NCI-H345 (cell line): ENCODE measurements at places on chromosomes 7 and 10.

GRCh38 chr7:101236292-101236835 is 1.2 kb downstream of the CLDN15 start:
- no peak for DNase-seq

DNA sequence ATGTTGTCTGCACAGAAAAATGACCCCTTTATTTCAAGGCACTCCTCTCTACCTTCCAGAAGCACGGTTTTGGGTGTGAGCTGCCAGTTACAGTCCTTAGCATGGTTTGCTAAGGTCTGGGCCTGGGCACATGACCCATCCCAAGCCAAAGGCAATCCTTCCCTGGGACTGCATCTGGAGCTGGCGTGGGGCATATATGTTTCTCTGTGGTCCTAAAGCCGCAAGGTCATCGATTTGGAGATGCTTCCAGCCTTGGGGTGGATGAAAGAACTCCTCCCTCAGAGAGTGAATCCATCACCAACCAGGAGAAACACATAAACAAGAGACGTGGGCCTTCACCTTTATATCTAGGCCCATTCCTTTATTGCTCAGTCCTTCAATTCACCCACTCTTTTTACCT is 50.1 kb upstream of the IGFBP3 start:
- no peak for DNase-seq

DNA sequence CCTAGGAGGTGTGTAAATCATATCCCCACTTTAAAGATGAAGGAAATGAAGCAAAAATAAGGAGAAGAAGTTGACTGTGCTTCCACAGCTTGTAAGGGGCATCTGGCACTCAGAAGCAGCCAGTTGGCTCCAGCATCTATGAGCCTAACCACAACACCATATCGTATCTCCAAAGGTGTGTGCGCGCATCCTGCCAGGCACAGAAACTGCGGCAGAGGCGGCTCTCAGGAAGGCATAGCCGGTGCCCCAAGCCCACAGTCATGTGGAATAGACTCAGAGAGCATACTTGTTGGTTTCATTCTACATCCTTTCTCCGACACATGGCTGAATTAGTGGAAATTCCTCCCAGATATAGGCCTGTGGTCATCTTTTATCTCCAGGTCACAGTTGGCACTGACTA is 423.9 kb downstream of the CALN1 start:
- no peak for DNase-seq

GRCh38 chr7:155234950-155235789 is 62.5 kb upstream of the INSIG1 start:
- no peak for DNase-seq

GRCh38 chr7:38102507-38102906 is 75.5 kb upstream of the STARD3NL start:
- no peak for DNase-seq

GRCh38 chr10:29977171-29977570 is 82.2 kb downstream of the JCAD start:
- no peak for DNase-seq

DNA sequence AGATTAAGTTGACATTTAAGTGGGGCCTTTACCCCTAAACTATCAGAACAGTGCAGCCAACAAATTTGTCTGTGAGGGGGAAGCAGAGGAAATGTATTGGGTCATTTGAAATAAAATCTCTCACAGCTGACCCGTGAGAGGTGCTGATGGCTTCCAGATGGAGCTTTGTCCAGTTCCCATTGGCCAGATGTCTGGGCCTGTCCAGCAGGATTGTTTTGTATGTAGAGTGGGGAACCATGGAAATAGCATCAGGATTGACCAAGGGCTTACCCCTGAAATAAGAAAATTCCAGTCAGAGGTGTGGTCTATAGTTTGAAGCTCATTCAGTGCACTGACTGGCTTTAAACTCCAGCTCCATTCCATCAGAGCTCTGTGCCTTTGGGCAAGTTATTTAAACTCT is 50.6 kb downstream of the INHBA start:
- DNase-seq: no peak

DNA sequence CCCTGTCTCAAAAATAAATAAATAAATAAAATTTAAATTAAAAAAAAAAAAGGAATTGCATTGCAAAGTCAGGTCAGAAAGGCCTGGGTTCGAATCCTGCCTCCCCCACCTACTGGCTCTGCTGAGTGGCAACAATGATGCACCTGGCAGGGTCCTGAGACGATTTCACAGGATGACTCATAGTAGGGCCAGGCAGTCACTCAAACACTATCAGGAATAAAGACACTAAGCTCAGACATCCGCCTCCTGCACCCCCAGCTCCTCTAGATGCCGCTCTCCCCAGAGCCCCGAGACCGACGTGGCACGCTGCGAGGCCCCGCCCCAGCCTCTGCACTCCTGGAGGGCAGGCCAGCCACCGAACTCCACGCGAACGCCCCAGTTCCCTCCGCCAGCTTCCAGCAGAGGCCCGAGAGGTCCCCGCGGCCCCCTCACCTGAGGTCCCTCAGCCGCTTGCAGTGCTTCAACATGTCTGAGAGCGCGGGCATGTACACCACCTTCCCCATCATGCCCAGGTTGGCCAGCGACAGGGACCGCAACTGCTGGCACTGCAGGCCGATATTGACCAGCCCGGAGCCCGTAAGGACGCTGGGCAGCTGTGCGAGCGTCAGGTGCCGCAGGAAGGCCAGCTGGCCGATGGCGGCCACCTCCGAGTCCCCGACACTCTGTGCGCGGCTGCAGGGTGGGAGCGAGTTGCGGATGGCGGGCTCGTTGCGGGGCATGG is 76.6 kb upstream of the TNRC18 start:
- no peak for DNase-seq

DNA sequence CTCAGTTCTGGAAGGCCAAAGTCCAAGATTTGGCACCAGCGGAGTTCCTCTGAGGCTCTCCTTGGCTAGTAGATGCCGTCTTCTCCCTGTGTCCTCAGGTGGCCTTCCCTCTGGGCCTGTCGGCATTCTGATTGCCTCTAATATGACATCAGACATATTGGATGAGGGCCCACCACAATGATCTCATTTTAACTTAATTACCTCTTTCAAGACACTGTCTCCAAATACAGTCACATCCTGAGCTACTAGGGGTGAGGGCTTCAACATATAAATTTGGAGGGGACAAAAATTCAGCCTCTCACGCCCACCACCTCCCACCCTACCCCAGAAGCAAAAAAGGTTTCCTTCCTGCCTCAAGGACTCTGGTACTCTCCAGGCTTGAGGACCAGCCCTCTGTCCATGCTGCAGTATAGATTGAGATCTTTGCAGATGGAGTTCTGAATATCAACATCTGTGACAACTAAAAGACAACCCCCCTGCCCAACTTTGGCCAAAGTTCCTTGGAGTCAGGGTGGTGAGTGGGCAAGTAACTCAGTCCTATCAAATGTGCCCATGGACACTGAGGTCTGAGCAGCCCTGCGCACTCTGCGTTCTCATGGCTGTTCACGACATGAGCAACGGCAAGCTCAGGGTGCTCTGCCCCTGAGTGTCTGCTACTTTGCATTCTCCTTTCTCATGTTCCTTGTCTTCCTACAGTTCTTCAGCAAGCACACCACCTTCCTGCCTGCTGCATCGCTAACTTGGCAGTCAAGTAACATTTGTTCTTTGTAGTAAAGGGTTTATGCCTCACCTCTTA is 11.5 kb downstream of the TMEM176B start:
- no peak for DNase-seq

DNA sequence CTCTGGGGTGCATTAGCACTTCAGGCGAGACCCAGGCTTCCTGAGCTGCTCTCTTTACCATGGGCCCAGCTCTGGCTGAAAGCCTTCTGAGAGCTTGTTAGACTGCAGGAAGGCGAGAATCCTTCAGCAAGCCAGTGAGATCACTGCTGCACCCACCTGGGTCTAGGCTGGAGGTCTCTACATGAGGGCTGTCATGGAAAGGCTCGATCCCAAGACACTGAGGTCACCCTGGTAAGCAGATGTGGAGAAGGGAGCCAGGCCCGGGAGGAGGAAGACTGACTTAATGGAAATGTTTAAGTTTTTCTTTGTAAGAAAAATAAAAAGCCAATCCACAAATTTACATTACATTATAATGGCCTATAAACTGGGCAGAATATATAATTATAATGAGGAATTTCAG is 684.5 kb downstream of the TNS3 start:
- DNase-seq: no peak

- DNase-seq: peak; percentile 72
Measured at GRCh38 chr10:89793649-89794254, 92.4 kb downstream of the KIF20B start.

DNA sequence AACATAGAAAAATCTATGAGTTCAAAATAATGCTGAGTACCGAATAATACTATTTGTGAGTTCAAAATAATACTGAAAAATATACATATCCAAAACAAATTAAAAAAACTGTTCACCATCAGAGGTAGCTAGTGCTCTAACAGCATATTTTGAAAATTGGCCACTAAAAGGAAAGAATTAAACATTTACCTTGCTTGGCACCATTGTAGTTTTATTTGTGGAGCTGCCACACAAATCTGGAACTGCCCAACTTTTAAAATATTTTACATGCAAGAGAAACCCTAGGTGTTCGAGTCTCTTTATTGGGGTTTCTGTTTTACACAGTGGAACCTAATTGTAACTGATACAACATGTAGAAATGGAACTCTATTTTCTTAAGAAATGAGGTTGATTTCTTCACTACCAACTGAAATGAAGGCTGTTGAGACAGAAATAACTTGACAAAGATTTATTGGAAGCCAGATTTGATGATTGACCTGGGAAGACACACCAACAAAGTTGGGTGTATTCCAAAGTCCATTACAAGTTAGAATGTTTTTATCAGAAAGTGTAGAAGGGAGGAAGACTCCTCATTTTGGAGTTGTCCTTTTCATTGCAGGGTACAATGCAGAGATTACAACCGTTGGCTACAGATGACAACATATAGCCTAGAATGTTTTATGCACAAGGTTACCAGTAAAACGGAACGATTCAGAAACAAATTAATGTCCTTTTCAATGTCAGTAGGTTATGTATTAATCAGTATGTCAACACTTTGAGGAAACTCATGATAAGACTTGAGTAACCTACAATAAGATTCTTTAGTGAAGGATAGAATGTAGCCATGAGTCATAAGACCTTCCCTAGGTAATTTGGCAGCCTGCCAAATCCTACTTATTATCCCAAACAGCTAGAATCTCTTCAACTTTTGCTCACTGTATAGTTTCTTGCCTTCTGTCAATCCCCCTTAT is 73.8 kb upstream of the PAPSS2 start:
- DNase-seq: peak; percentile 4
